ENCODE measurements at places on chromosomes 13 and 19. TPM values are rescaled to one million over a fixed set of nuclear protein-coding genes. Genes with fewer than 3 reads are reported as not detected.

CYP2A6 gene
- total RNA-seq, result not detected

ZNF256 gene
- 6.2 TPM for total RNA-seq

LMTK3 gene
- total RNA-seq, result under 0.01 TPM

ALOX5AP gene
- not detected for total RNA-seq

KRI1 gene
- total RNA-seq, result 8.5 TPM

FAM174C gene
- total RNA-seq, result 18.6 TPM

FAM83E gene
- 0.25 TPM for total RNA-seq

BRCA2 gene
- total RNA-seq, result 6.2 TPM

SIGLEC12 gene
- not detected for total RNA-seq

PBX4 gene
- not detected for total RNA-seq

PDX1 gene
- total RNA-seq, result not detected

ZNF575 gene
- 0.26 TPM for total RNA-seq

PRSS57 gene
- not detected for total RNA-seq
